ENCODE measurements at places on chromosomes 6 and 20.

- no peak for DNase-seq
Measured at GRCh38 chr6:125157725-125158124, 4.2 kb downstream of the TPD52L1 start.

GRCh38 chr6:119879731-119880130, 530.2 kb upstream of the MAN1A1 start:
- no peak for DNase-seq

- peak; percentile 50 for DNase-seq
Measured at GRCh38 chr6:63571361-63572043, 778 bp upstream of the LOC128125822 start.

DNA sequence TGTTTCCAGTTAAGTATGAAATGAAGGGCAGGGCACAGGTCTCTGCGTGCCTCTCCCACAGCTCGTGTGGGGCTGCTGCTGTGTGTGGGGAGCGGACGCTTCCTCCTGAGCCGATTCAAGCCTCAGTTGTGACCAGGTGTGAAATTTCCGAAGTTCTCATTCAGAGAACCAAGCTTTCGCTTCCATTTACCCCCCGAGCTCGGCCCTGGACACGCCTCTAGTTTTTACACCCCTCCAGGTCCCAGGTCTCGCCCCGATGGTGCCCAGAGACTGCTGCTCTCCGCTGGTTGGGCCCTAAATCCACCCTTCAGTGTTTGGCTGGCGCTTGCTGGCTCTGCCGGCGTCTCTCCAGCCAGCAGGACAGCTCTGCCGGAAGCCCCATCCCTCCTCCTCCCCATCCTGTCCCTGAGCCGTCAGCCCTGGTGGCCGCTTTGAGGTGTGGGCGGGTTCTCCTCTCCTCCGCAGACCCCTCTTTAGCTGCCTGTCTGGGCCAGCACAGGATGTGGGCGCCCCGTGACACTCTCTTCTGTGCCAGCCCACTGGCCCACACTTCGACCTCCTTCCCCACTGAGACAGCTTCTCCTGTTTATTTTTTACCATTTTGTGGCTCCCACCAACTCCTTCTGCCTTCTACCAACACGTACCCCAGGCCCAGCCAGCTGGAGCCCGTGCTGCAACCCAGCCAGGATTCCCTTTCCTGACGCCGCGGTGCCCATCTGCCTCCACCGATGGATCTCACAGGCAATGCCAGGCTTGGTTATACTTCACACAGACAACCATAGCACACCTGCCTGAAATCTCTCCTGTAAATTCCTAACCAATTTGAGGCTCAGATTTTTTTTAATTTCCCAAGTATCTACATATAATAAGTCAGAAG, 142.8 kb downstream of the DLL1 start:
- DNase-seq, result no peak

- DNase-seq, result no peak
Measured at GRCh38 chr6:145360865-145361264, 374.5 kb downstream of the EPM2A start.

GRCh38 chr6:163756079-163756478, 341.6 kb downstream of the QKI start:
- no peak for DNase-seq

DNA sequence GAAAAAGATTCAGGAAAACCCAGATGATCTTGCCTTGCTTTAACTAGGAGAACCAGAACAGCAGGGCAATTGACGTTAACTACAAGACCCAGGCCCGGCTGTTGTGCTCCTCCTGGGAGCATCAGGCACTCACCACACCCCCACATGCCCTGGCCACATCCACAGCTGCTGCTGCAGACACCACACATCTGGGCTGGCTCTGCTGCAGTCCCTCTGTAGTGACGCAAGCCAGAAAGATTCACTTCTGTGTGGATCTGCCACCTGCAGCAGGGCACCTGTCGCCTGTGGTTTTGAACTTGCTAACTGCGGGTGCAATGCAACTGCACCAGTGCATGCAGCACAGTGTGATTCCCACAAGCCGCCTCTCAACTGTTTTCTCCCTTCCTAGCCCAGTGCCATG, 228.8 kb downstream of the SYNDIG1 start:
- no peak for DNase-seq

GRCh38 chr6:4564801-4565271, 211.4 kb upstream of the CDYL start:
- no peak for DNase-seq
